Stimulated activated naive CD4-positive, alpha-beta T cell (primary cell): ENCODE measurements at places on chromosomes 7 and 10.
A peak's percentile ranks its signal among the peaks of the same experiment; 100 is the strongest.

GRCh38 chr10:33817605-33818004 is 483.1 kb upstream of the NRP1 start:
- no peak for DNase-seq

DNA sequence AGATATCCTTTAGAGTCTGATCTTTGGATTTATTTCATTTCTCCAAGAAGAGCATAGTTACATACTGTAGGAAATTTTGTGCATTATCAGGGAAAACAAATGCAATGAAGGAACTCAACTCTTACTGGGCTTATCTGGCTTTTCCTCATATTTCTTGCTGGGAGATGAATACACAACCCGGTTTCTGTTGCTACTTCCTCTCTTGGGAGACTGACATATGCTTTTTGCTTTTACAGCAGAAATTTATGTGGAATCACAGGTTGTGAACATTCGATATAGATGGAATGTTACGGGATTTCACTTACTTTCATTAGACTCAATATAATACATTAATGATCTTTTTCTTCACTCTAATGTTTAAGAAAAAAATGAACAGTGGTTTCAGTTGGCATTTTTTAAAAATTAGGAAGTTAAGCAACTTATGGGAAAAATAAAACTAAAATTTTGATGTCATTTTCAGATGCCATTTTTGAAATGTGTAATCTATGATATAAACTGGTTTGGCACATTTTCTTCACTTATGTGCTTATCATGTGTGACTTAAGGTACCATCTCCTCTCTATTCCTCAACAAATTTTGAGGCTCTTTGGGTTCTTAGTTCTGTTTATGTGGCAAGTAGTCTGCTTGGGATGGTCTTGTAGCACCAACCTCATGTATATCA is 7.1 kb downstream of the SND1 start:
- no peak for DNase-seq

DNA sequence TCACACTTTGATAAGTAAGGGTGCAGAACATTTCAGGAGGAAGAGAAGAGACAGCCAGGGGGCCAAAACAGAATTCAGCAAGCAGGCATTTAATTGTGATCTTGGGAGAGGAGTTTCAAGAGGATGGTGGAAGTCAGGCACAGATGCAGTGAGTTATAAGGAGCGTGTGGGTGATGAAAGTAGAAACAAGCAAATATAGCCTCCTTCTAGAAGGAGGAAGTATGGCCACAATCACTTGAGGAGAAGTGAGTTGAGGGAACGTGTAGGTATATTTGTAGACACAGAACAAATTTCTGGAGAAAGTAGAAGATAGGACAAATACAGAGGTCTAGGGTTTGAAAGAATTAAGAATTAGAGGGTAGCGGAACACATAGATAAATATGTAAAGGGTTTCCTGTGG is 165.8 kb downstream of the CACNB2 start:
- DNase-seq = no peak

GRCh38 chr7:621572-622285 is 102.1 kb upstream of the PDGFA start:
- no peak for DNase-seq

DNA sequence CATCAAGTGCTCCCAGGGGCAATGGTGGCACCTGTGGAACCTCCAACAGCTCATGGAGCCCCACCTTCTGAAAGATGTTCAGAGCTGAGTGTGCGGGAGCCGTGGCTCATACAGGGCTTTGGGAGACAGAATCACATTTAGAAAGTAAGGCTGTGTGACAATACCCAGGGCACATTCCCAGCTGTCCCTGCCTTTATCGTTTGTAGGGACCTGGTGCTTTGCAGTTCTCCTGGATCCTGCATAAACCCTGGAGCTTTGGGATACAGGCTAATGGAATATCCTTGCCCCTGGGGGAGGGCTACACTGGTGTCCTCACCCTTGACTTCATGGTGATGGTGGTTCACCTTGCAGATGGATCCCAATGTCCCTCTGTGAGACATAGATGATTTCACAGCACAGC is 134.8 kb upstream of the LAMB4 start:
- DNase-seq = no peak

GRCh38 chr10:89503652-89504370 is 31.6 kb downstream of the SLC16A12 start:
- DNase-seq = no peak

GRCh38 chr10:13859979-13860654 is 273.4 kb downstream of the PRPF18 start:
- DNase-seq = no peak

DNA sequence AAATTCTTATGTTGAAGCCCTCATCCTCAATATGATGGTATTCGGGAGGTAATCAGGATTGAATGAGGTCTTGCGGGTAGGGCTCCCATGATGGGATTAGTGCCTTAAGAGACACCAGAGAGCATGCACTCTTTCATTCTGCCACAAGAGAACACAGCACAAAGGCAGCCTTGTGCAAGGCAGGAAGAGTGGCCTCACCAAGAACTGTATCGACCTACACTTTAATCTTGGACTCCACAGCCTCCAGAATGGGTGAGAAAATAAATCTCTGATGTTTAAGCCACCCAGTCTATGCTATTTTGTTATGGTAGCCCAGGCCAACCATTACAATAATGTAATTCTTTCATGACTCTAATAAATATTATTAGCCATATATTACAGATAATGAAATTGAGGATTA is 8.4 kb downstream of the SEM1 start:
- no peak for DNase-seq

- no peak for DNase-seq
Observed at GRCh38 chr7:38862666-38863065, 46.3 kb downstream of the VPS41 start.

DNA sequence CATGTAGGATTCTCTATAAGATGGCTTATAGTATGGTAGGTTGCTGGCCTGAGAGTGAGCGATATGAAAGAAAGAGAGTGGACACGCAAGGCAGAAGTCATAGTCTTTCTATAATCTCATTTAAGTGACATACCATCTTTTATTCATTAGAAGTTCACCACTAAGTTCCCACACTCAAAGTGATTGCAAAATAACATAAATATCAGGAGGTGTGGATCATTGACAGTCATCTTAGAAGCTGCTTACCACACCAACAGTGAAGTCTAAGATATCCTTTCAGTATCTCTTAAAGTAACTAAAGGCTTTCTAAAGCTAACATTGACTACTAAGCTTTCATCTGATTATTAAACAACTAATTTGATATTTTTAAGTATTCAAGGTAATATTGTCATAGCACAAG is 36.9 kb upstream of the GNAI1 start:
- DNase-seq = no peak

DNA sequence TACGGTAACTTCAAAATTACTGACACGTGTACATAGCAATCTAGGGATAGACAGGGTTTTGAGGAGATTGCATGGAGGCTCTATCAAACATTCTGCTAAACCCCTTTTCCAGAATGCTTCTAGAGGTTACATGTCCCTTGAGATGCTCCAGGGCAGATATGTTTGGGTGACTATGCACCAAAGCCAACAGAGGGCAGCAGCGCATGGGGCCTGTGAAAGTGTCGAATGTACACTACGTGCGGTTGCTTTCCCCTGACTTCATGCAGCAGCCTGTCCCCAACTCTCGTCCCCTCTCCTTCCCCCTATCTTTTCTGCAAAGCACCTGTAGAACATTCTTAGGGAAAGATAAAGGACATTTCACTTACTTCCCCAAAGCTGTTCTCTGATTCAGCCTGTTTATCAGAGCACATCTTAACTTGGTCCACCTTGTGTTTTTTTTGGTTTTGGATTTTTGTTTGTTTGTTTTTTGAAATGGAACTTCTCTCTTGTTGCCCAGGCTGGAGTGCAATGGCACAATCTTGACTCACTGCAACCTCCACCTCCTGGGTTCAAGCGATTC is 90.2 kb downstream of the UBE3C start:
- no peak for DNase-seq

GRCh38 chr7:146961617-146962016 is 845.0 kb downstream of the CNTNAP2 start:
- no peak for DNase-seq

GRCh38 chr10:5659702-5660528 is 6.5 kb downstream of the ASB13 start:
- DNase-seq = no peak

DNA sequence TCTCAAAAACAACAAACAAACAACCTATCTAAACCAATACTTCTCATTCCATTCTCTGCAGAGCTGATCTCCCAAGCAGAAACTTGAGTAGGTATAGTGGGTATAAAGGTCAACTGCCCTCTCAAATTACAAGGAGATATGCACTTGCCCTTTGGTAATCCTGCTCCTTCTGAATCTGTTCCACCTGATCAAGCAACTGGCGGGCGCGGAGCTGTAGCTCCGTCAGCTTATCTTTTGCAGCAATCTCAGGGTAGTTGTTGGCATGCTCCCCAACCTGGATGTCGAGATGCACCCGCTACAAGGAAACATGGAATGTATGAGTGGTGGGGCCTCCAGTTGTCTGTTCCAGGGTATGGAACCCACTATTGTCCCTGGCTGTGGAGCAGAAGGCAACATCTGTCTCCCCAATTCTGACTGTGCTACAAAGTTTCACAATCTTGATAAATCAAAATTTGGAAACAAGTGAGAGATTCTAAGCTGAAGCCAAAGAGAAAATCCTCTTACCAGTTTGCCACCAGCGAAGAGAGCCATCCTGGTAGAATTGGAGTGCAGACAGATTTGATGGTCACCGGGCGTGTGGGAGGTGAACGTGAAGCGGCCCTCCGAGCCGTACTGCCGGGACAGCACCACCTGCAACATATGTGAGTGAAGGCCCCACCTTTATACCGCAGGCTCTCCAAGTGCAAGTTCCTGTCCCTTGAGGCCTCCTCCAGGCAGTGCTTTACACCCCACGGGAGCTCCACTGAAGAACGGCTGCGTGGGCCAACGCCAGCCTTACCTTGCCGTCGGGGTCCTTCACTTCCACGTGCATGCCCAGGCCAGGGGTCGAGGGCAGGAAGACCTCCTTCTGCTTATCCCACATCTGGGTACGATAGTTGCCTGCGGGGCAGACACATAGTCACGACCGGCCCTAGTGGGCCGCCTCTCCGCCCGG is 819 bp downstream of the TMED4 start:
- peak; percentile 29 for DNase-seq

- no peak for DNase-seq
Observed at GRCh38 chr10:124627866-124628675, 116.1 kb downstream of the FAM53B start.

GRCh38 chr10:43260911-43261577 is 5.8 kb downstream of the RASGEF1A start:
- DNase-seq = no peak

DNA sequence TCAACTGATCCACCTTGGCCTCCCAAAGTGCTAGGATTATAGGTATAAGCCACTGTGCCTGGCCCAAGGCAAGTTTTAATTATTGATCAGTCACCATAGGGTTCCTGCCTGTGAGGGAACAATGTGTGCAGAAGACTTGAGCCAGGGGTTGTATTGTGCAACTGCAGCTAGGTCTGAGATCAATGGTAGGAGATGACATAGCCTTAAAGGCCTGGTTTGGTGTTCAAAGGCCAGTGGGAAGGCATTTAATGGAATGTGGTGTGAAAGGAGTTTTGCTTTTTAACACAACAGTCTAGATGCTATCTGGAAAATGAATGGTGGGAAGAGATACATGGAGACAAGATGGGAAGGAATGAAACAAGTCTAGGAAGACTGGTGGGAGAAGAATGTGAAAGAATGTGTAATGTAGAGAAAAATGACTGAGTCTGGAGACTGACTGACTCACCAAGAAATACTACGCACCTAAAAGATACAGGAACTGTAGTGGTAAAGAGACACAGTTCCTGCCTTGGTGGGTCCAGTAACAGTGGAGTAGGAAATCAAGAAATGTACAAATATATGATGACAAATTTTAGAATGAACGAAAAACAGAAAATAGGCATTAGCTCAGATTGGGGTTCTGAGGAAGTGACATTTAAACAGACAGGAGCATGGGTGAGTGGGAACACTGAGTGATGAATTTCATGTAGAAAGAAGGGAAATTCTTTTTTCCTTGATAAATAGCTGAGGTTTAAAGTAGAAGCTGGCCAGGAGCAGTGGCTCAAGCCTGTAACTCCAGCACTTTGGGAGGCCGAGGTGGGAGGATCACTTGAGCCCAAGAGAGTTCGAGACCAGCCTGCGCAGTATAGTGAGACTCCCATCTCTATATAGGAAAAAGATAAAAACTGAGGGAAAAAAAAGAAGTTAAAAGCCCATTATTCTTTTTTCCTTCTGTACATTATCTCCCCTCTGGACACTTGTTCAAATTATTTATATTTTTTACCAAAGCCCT is 9.4 kb downstream of the HNRNPF start:
- no peak for DNase-seq

DNA sequence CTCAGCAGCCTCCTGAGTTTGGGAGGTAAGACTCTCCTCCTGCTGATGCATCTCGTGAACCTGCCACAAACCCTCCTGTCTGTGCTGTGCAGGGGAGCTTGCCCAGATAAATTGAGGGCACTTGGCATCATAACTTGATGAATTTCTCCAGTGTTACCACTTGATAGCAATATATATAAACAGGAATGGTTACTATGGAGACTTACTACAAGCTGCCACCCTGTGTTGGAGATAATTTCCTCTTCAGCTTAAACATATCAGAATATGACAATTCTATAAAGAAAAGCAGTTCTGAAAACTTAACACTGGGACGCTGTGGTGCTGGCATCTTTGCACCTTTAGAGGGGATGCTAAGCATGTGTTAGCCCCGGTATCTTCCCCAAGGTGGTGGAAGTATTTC is 14.9 kb downstream of the PFKFB3 start:
- no peak for DNase-seq

DNA sequence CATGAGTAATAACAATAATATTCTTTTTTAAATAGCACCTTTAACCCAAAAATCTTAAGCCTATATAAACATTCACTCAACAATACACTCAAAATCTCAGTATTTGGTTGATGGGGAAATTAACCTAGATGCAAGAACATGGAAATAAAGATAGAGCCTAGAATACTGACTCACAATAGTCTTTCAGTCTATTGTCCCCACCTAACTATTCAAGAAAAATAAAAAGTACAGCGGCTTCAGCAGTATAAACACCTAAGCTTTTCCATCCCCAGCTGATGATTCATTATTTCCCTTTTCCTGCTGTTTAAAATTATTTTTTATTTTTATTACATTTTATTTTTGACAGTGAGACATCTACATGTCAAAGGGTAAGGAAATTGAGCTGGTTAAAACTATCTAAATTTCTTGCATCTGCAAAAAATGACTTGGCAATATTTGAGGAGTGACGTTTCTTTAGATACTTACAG is 201.4 kb downstream of the FZD1 start:
- no peak for DNase-seq

GRCh38 chr10:102113261-102113955 is 6.8 kb downstream of the LDB1 start:
- DNase-seq = no peak

DNA sequence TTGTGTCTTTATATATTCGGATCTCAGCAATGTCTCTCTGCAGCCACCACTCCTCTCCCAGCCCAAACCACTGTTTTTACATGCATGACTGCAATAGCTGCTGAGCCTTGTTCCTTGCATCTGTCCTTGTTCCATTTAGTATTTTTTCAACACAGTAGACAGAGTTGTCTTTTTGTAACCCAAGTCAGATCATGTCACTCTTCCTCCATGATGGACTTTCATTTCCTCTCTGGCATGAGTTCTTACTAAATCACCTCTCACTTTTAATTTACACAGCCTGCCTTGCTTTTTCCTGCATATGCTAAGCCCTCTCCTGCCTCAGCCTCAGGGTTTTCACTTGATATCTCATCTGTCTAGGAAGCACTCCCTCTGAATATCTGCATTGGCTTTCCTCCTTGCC is 353.2 kb downstream of the HGF start:
- no peak for DNase-seq

GRCh38 chr7:91628742-91629141 is 251.8 kb downstream of the MTERF1 start:
- no peak for DNase-seq
